ENCODE measurements at places on chromosomes 7 and 10.

- DNase-seq = no peak
Observed at GRCh38 chr10:106474876-106475275, 689.6 kb downstream of the SORCS1 start.

DNA sequence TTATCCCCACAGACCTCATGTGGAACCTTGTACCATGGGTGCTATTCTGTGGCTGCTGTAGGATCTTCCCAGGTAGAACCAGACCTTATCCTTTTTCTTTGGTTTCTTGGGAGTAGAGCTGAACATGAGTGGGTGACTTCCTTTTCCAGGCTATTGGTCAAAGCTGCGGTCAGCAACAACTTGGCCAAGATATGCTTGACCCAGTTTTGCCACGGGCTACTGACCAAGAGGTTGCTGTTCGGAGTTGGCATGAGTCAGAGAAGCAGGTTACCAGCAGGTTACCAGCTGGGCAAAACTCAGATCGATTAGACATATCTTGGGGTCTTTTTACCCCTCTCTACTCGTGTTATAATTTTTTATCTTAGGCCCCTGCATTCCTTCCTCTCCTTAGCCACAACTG, 36.7 kb upstream of the HDAC9 start:
- no peak for DNase-seq

- no peak for DNase-seq
Observed at GRCh38 chr7:83648464-83649241, at the start of gene SEMA3E. Gene SEMA3E (minus strand): TSS chr7:83649139.

DNA sequence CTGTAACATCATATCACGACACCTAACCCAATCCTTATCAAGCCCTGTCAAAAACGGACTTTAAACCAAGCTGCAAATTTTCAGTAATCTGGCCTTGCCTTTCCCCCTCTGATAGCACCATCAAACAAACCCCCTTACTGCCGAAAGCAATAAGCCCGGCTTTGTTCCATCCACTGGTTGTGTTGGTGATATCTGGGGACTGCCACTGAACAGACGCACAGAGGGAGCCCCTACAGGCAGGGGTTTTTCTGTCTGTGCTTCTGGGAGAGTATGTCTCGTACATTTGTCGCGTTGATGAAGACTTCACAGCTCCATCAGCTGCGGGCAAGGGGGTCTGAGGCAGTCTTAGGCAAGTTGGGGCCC, 550 bp upstream of the PLAU start:
- DNase-seq = no peak

DNA sequence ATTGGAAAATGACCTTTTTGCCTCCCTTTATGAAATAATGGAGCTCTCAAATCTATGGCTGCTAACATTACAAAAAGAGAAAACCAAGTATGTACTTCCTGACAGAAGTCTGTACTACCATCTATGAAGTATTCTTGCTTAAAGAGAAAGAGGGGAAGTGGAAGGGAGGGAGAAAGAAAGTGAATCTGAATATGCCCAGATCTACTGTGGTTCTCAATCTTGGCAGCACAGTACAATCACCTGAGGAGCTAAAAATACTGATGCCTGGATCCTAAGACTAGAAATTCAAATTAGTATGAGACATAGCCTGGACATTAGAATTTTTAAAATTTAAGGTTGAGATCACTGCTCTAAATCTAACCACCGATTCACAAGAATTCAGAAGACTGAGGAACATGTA, 85.2 kb downstream of the IGF2BP3 start:
- DNase-seq = no peak

DNA sequence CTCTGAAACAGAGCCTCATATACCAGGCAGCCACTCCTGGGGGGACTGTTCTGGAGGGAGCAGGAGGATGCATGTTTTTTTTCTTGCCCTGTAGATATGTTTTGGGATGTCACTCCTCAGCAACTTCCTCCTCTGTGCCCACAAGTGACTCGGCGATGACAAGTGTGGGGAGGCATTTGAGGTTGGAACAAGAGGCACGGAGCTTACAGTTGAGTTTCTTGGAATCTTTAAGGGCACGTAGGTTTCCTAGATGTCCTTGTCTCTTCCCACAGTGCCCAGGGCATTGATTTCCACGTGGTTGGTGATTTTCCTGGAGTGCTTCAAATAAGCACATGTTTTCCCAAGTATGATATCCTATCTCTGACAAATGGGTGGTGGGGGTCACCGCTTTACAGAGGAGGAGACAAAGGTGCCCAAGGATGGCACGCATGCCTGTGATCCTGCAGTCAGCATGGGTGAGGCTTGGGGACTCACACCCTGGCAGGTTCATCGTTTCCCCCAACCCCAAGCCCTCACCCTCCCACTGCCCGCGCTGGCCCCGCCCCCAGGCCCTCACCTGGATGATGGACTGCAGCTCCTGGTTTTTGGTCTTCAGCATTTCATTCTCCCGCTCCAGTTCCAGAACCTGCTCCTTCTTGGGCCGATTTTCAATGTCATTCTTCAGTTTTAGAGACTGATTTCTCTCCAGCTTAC, 95.2 kb upstream of the GNA12 start:
- DNase-seq = no peak

DNA sequence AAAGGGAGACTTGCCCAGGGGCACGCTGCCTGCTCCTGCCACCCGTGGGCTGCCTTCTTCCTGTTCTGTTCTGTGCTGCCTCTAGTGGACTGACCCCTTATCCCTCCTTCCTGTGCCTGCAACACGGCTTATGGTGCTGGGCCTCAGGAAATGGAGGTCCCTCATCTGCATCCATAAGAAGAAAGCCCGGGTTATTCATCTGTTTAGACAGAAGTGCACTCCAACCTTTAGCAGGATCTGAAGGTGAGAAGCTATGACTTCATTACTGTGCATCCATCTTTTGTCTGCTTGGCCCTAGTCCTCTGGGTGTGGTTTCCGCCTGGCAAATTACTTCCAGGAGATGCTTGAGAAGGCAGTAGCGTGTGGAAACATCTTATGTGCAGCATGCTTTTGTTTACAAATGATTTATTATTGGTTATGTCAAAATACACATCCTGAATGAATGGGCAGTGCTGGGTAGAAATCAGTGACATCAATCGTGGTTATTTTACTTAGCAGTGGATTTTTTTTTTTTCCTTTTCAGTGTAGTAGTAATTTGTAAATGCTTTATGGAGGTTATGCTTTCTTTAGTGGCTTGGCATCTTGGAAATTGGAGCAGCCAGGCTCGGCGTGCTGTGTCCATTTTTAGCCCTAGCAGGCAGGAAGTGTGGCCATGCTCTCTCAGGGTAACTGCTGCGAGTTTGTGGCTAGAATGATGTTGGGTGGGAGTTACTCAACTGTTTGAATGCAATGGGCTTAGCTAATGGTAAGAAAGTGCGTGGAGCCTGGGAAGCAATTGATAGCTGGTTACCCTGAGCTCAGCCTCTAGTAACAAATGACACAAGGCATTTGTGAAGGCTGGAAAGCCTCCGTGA, 12.7 kb downstream of the PTPRE start:
- DNase-seq = no peak

- no peak for DNase-seq
Observed at GRCh38 chr10:46536781-46537180, 19.7 kb downstream of the GPRIN2 start.

DNA sequence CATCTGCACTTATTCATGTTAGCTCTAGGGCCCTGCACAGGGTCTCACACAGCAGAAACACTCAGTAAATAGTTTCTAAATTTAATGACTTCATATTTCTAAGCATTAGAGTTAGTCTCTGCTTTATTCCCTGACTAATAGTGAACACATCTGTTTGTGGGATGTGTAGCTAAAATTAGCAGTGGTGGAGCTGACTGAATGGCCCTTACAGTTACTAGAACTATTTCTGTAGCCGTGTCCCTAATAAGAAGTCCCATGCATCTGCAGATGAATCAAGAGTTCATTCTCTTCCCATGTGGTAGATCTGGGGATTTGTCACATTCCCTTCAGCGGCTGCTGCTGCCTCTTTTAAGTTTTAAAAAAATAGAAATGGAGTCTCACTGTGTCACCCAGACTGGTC, 11.7 kb downstream of the MAP3K8 start:
- no peak for DNase-seq

- DNase-seq = no peak
Observed at GRCh38 chr10:74598891-74599566, 227.4 kb upstream of the KAT6B start.

- no peak for DNase-seq
Observed at GRCh38 chr10:59880971-59881510, 25.3 kb downstream of the CCDC6 start.

GRCh38 chr10:100725071-100725471, 20.3 kb upstream of the PAX2 start:
- no peak for DNase-seq

DNA sequence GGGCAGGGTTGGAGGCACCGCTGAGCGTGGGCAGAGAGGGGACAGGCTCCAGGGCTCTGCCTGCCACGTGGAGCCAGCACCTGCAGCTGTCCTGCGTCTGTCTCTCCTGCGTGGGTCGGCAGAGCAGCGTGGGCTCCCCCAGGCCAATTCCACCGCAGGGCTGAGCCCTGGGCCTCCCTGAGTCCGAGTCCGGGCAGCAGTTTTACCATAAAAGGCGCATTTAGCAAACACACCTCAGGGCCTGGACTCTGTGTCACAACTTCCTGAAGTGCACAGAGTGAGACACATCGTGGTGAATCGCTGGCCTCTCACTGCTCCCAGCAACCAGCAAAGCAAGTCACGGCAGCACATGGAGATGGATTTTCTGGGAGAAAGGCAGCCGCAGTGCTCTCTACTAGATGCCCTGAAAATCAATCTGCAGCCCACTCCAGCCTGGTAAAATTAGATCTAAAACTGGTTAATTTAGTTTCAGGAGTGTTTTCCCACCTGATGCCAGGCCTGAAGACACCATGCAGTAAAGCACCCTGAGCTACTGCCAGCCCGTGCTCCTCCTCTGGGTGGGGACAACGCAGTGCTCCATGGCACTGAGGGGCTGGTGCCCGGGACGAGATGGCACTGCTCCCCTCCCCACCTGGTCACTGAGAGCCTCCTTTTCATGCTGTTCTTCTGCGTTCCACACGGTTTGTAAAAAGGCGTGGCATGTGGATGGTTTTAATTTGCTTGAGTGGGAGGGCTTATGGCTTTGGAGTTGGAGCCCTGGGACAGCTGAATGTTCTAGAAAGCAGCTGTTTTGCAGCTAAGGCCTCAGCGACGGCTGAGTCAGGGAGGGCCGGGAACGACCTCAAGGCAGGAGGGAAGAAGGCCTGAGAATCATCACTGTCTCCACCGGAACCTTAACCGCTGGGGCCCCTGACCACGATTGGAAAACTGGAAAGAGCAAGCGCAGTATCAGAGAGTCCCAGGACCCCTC, 336.9 kb downstream of the ADARB2 start:
- no peak for DNase-seq

DNA sequence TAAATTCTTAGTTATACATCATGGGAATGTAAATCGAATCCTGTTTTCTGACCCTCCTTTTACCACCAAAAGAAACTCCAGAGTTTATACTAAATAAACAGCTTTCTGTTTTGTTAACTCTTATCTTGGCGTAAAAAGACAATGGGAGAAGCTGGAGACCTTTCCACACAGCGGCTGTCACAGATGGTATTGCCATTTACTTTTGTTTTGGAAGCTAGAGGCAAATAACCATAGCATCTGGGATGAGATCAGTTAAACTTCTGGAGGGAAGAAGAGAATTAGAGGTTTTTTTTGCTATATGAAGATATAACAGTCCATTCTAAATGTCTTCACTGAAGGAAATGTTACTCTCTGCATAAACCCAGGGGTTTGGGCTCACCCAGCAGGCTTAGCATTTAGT, 258.9 kb downstream of the REEP3 start:
- no peak for DNase-seq

GRCh38 chr10:5018134-5018533, 14.5 kb upstream of the AKR1C2 start:
- DNase-seq = no peak

DNA sequence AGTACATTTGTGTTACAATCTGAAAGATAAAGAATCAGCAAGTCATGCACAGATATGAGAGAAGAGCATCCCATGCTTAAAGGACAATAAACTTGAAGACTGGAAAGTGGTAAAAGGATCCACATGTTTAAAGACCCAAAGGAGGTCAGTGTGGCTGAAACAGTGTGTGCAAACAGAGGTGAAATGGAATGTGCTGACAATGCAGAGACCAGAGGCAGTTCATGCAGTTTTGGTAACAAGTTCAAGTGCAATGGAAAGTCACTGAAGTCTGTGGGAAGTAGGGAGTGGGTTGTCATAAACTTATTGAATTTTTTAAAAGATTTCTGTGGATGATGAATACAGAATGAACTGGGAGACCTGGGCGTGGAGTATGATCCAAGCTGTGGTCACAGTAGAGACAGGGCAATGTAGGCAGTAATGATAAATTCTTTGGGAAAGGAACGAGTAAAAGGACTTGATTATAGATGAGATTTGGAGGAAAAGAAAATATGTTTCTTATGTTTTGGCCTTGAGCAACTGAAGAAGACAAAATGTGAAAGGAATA, 408.0 kb downstream of the HGF start:
- DNase-seq = no peak

- DNase-seq = no peak
Observed at GRCh38 chr10:34916314-34916713, 101.2 kb upstream of the PARD3 start.

GRCh38 chr7:127391591-127392181, 822 bp downstream of the ZNF800 start:
- no peak for DNase-seq

DNA sequence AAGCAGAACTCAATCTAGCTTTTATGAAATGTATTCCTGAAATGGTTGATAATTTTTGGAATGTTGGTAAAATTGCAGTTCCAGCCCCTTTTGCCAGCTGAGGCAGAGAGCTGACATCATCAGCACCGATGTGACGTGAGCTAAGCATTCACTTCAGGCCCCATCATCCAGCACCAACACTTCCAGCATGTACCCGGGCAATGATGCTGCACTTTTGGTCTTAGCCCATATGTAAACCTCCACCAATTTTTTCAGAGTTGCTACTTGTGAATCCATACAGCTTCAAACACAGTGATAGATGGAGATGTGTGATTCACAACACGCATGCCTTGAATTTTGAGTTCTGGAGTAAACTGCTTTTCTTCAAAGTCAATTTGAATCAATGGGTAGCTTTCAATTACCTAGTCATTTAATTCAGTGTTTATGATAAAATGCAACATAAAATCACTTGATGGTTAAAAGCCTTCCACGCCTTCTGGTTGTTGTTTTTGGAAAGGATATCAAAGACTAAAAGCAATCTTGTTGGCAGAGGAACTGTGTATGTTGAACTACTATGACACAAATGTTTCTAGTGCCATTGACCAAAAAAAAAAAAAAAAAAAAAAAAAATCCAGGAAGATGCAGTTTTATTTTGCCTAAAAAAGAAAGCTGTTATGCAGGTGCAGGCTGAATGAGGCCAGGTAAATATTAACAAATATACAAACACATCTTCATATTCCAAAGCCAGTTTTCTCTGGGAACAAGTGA, 73.9 kb downstream of the NRP1 start:
- no peak for DNase-seq

- DNase-seq = no peak
Observed at GRCh38 chr7:104906032-104906431, 108.0 kb upstream of the KMT2E start.

GRCh38 chr7:116802746-116803152, 59.6 kb upstream of the CAPZA2 start:
- DNase-seq = no peak

GRCh38 chr10:43314626-43315495, 48.0 kb upstream of the RASGEF1A start:
- no peak for DNase-seq

GRCh38 chr10:88881922-88882645, 2.0 kb downstream of the STAMBPL1 start:
- no peak for DNase-seq
